ENCODE measurements at places on chromosomes 3 and 15.

DNA sequence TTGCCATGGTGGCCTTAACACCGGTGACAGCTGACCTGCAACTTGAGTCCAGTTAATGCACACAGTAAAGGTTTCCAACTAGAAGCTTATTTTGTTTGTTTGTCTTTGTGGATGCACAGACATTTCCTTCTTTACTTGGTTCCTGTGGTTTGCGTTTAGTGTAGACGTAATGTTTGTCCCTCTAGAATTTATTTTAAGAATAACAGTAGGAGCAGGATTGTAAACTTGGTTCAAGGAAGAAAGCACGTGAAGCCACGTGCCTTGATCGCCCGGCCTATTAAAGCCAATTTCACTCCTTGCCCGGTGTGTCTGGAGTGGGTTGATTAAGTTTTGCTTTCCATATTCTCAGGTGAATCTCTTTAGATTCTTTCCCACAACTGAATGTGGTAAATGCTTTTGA, 263.2 kb upstream of the C2CD4B start:
- DNase-seq = no peak

DNA sequence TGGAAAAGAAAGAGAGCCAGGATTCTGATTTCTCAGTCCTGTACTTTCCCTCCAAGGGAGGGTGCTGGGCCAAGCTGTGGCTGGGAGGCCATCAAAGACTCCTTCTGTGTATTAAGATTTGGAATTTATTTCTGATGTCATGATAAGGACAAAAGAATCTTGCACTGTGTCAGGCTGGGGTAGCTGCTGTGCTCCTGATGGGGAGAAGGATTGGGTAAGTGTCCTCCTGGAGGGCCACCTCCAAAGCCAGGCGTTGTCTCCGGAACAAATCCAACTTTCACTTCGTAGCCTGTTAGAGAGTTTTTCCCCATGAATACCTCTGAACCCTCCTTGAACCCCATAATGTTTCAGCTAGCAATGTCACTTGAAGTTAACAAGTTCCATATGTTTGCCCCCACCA, 29.9 kb downstream of the CLDN11 start:
- no peak for DNase-seq

DNA sequence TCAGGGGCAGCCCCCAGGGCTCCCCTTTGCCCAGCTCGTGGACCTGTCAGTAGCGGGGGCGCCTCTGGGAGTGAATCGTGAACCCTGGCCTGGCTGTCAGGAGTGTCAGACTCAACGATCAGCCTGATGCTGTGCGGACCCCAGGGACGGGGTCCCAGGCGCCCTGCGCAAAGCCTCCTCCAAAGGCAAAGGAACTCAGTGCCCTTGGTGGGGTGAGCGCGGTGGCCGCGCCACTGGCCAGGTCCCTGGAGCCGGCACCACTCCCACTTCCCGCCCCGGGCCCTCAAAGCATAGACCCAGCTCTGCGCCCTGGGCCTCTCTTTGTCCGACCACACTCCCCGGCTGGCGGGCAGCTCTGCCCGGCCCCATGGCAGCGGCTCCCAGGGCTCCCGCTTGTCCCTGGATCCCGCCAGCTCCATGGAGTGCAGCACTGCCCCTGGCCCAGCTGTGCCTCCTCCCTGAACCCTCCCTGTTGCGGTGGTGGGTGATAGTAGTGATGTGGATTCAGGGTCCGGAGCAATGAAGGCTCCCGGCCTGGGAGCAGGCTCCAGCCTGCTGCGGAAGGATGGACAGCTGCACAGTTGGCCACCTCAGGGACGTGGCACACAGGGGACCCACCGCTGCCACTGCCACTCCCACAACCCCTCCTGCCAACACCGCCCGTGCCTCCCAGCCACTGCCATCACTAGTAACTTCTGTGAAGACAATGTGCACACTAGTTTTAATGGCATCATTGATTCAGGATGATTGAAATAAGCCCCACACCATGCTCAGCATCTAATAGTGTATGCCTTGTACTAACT, 263.8 kb downstream of the ZBBX start:
- no peak for DNase-seq

GRCh38 chr3:114093016-114093380, 36.5 kb downstream of the QTRT2 start:
- no peak for DNase-seq

DNA sequence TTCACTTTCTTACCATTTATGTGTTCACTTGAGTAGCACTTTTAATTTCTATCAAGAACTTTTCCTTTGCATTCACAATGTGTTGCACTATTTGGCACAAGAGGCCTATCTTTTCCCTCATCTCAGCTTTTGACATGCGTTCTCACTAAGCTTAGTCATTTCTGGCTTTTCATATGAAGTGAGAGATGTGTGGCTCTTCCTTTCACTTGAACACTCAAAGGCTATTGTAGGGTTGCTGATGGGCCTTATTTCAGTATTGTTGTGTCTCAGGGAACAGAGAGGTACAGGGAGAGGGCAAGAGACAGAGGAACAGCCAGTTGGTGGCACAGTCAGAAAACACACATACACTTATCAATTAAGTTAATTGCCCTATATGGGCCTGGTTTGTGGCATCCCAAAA, 127.4 kb upstream of the MLF1 start:
- DNase-seq = no peak

GRCh38 chr15:47824147-47824546, 106.8 kb downstream of the SEMA6D start:
- DNase-seq = no peak

GRCh38 chr3:117892431-117892841, 1142.2 kb downstream of the IGSF11 start:
- no peak for DNase-seq

GRCh38 chr15:45401665-45402161, 23.4 kb upstream of the GATM start:
- DNase-seq = no peak

- no peak for DNase-seq
Observed at GRCh38 chr3:80055306-80055705, 287.5 kb upstream of the ROBO1 start.

GRCh38 chr15:64038878-64039610, 7.2 kb downstream of the DAPK2 start:
- no peak for DNase-seq

GRCh38 chr3:13537244-13537908, 11.5 kb upstream of the FBLN2 start:
- DNase-seq = no peak

DNA sequence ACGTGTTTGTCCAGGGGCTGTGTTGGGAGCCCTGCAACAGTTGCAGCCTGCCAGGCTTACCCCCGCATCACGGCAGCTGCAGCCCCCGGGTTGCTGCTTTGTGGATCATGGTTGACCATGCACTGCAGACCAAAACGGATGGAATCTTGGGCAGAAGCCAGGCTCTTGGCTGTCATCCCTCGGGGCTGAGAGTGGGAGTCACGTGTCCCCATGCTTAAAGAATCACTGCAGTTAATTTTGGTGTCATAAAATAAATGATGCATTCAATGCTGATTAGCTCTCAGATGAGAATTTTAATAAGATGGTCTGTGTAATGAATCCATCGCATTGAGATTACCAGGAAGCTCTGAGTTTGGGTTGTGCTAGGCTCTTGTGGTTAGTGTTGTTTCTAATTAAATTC, 115.6 kb downstream of the CHDH start:
- no peak for DNase-seq

DNA sequence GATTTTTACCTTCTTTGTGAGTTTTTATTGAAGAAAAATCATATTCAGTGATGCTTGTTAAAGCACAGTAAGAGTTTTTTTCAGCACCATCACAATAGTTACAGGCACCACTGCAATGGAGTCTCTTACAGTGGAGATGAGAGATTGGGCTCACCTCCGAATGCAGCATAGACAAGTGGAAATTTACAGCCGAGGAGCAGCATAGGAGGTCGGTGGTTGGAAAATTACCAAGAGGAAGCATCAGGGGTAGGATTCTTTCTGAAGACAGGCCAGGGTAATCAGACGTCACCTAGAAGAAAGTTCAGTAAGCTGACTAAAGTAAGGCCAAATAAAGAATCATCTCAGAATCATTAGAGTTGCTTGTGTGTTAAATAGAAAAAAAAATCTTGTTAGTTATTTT, 491.6 kb downstream of the RBMS3 start:
- no peak for DNase-seq

DNA sequence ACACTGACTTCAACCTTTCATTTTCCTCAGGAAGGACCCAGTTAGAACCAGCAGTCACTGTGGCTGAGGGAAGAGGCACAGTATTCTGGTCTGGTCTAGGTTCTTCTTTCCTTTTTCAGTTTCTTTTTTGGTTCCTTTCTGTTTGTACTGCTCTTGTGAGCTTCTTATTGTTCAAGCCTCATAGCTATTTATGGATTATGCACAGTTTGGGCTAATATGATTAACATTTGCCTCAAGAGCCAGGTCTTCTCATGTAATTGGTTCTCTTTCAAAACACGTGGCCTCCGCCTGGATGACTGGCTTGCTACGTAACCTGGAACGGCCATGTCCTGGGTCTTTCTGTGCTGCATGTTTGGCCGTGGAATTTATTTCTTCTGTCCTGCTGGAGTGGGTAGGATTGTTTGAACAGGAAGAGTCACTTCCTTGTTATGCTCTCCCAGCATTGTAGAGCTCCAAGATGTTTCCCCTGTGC, 43.3 kb downstream of the RBMS3 start:
- no peak for DNase-seq

DNA sequence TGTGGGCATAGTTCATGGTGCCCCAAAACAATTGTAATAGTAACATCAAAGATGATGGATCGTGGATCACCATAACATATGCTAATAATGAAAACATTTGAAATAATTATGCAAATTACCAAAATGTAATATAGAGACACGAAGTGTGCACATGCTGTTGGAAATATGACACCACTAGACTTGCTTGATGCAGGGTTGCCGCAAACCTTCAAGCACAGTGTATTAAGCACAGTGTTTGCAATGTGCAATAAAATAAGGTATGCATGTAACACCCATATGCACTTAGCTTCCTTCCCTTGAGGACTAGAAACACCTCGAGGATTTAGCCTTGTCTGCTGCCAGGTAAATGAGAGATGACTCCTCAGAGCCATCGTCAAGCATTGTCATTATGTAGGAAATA, 10.9 kb upstream of the GJD2 start:
- DNase-seq = no peak

- DNase-seq = no peak
Observed at GRCh38 chr3:22734756-22735155, 468.4 kb upstream of the UBE2E2 start.

- no peak for DNase-seq
Observed at GRCh38 chr3:106610362-106610959, 741.6 kb upstream of the CBLB start.

- DNase-seq = no peak
Observed at GRCh38 chr15:74892313-74892712, 2.5 kb downstream of the MPI start.

DNA sequence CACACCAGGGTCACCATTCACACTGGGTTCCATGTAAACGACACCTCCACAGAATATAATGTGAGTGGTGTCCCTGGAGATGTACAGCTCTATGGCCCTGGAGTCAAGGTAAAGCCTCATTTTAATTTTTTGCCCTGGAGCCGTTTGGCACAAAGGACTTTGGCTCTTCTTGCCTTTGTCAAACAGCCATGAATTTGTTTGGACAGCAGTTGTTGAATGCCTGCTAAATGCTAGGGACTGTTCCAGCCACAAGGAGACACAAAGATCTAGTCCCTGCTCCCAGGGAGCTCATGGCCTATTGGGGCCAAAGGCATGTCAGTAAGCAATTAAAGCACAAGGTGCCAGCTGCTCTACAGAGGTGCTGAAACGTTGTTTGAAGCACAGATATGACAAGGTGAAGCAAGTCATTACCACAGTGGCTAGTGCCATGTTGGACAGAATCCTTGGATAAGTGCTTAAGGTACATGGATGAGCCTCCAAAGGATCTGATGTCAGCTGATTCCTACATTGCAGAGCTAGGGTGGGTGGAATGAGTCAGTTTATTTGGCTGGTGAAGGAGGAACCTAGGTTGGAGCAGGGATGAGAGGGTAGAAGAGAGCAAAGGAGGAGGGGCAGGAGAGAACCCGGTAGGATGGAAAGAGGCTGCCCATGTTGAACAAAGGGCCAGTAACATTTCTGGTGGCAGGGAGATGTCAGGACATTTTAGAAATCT, 171.9 kb upstream of the CTDSPL start:
- DNase-seq = no peak
